Mesenchymal stem cell (in vitro differentiated cells and primary cell): ENCODE measurements at places on chromosomes 5 and 9.

DNA sequence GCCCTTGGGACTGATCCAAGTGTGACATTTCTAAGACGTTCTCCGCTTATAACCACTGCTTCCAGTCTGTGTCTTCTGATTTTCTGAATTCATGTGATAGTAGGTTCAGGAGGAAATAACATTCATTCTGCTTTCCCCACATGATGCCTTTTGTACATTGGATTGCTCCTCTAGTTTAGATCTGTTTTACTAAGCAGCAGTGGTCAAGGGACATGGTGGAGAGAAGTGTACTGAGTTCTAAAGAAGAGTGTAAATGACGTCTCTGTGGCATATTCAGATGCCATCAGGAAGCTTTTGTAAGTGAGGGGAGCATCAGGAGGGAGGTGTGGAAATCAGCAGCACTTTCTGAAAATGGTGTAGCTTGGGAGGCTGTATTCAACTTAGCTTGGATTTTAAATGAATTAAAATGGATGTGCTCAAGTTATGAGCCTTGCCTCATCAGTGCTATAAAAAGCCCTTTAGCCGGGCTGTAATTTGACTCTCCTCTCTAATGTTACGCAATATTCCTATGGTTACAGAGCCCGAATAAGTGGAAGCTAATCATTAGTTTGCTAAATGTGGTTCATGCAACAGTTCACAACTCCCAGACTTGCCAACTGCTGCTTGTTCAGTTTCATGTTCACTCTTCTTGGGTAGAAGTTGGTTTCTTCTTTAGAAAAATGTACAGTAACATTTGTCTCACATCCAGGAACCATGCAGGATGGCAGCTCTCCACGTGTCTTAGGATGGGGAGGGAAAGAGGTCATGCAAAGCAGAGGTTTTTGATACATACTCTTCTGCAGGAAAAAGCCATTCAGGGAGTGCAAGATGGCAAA is 281.3 kb downstream of the ARHGAP26 start:
- peak; percentile 94 for DNase-seq

DNA sequence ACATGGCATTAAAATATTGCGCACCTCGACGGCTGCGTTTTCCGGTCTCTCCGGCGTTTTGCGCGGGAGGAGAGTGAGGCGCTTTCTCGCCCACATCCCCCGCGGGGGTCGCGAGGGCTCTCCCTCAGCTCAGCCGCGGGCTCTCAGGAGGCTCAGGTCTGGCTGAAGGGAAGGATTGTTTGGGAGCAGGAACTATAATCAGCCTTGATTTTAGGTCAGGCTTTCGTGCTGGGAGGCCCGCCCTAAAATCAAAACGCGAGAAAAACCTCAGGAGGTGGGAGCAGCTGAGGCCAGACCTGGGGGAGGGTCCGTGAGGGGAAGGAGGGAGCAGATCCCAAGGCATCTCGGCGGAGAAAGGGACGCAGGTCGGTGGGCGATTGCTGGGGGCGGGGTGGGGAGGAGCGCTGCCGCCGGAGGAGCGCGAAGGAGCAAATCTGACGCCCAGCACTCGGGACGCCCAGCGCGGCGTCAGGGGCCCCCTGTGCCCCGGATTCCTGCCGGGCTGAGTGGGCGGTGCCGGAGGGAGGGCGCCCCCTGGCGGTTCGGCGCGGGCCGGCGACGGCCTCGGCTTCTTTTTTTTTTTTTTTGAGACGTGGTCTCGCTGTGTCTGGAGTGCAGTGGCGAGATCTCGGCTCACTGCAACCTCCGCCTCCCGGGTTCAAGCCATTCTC is 18.7 kb upstream of the RNF130 start:
- peak; percentile 80 for DNase-seq

DNA sequence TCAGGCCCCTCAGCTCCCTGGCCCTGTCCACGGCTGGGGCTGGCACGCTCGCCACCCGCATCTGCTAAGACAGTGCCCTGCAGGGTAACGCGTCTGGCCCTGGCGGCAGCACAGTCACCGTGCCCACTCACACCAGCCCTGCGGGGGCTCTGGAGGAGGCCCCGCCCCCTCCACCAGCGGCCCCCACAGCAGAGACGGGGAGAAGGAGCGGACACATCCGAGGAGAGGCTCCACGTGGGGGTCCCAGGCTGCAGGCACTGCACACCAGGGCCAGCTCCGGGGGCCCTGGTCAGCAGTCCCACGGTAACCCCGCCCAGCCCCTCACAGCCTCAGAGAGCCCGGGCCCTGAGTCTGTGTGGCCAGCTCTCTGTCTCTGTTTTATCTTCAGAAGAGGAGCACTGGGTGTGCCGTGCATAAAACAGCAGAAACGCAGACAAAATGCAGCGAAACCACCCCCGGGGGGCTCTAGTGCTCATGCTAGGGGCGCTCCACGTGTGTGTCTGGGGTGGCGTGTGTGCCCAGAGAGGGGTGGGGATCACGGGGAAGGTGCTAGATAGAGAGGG is 47.5 kb upstream of the NRARP start:
- no peak for DNase-seq

- DNase-seq: no peak
These were observed 54.1 kb upstream of the ALDH1A1 start for GRCh38 chr9:73006986-73007385.
